Activated CD4-positive, alpha-beta T cell treated with anti-CD3 and anti-CD28 coated beads for 36 hours (primary cell): ENCODE measurements at places on chromosomes 12 and 14.

GRCh38 chr14:75196064-75196463 lies 19.7 kb upstream of the TMED10 start:
- no peaks in the 10 kb centered on the region for H3K4me1 ChIP-seq
- no peak overlapping the region for H3K4me3 ChIP-seq
- no peak for DNase-seq
- no peak overlapping the region for H3K27ac ChIP-seq
- H3K36me3 ChIP-seq, result no peaks in the 10 kb centered on the region

- no peak for DNase-seq
- no peaks in the 10 kb centered on the region for H3K27me3 ChIP-seq
- peaks cover under 1% of the 10 kb centered on the region for H3K4me1 ChIP-seq
- no peak overlapping the region for H3K27ac ChIP-seq
- H3K36me3 ChIP-seq, result peaks cover 6% of the 10 kb centered on the region
Measured at GRCh38 chr12:44703182-44703910, 172.8 kb downstream of the NELL2 start.

GRCh38 chr12:91215940-91216454 lies 33.4 kb upstream of the DCN start:
- H3K36me3 ChIP-seq, result no peaks in the 10 kb centered on the region
- no peaks in the 10 kb centered on the region for H3K4me1 ChIP-seq
- DNase-seq, result no peak
- no peak overlapping the region for H3K4me3 ChIP-seq

- DNase-seq, result peak; percentile 56
- H3K36me3 ChIP-seq, result peaks cover 47% of the 10 kb centered on the region
- H3K4me1 ChIP-seq, result peaks cover 71% of the 10 kb centered on the region
- peak overlapping the region; percentile 99 for H3K4me3 ChIP-seq
Measured at GRCh38 chr14:91116913-91117588, 3.2 kb downstream of the DGLUCY start.

GRCh38 chr14:37591311-37591940 lies 3.6 kb downstream of the FOXA1 start:
- no peak overlapping the region for H3K4me3 ChIP-seq
- H3K4me1 ChIP-seq, result peaks cover 16% of the 10 kb centered on the region
- no peak overlapping the region for H3K27ac ChIP-seq
- peaks cover 67% of the 10 kb centered on the region for H3K27me3 ChIP-seq
- no peak for DNase-seq
